ENCODE measurements at places on chromosomes 3 and 15. TPM values are rescaled to one million over a fixed set of nuclear protein-coding genes. Genes with fewer than 3 reads are reported as not detected.

The FEM1B gene
- total RNA-seq: 28.5 TPM

The LMAN1L gene
- total RNA-seq: not detected

The KBTBD8 gene
- 0.45 TPM for total RNA-seq

The TNIK gene
- 2.0 TPM for total RNA-seq

The GPR15 gene
- not detected for total RNA-seq

The CCDC71 gene
- 10.1 TPM for total RNA-seq

The CYP1A1 gene
- 2.0 TPM for total RNA-seq

The MESP2 gene
- 0.51 TPM for total RNA-seq

The GPR149 gene
- total RNA-seq: not detected

The CLDN18 gene
- total RNA-seq: not detected

The C2CD4A gene
- total RNA-seq: not detected

The SPINK8 gene
- total RNA-seq: not detected

The CYP1A2 gene
- total RNA-seq: not detected

The SGO1 gene
- total RNA-seq: 16.0 TPM

The CLSTN2 gene
- total RNA-seq: 0.03 TPM

The STRC gene
- 0.09 TPM for total RNA-seq

The KLF15 gene
- total RNA-seq: 0.12 TPM

The PSTPIP1 gene
- not detected for total RNA-seq

The DNAH12 gene
- 0.19 TPM for total RNA-seq

The PROS1 gene
- 7.6 TPM for total RNA-seq

The TEX55 gene
- total RNA-seq: 0.03 TPM

The SETD5 gene
- total RNA-seq: 48.3 TPM

The PLXND1 gene
- total RNA-seq: 89.2 TPM

The CLRN1 gene
- not detected for total RNA-seq

The SAMMSON gene
- total RNA-seq: not detected

The RPN1 gene
- 166 TPM for total RNA-seq

The GOLGA6B gene
- total RNA-seq: not detected

The OR5K2 gene
- not detected for total RNA-seq

The BDH1 gene
- total RNA-seq: 4.2 TPM

The KLHL25 gene
- total RNA-seq: 8.7 TPM

The VWA5B2 gene
- 0.35 TPM for total RNA-seq

The CACNA1D gene
- total RNA-seq: 1.2 TPM

The CASR gene
- total RNA-seq: not detected

The MEIS2 gene
- total RNA-seq: 9.8 TPM

The SNTN gene
- total RNA-seq: not detected

The PLSCR2 gene
- not detected for total RNA-seq

The ZNF385D gene
- total RNA-seq: not detected

The MINAR1 gene
- total RNA-seq: 0.67 TPM

Measured in A549 treated with CpdA at 1 μM for 4 hours (cell line).